ENCODE measurements at places on chromosomes 5 and 9. TPM values are rescaled to one million over a fixed set of nuclear protein-coding genes. Genes with fewer than 3 reads are reported as not detected.

GRCh38 chr5:144177548-144177947 is 6.9 kb downstream of the KCTD16 start:
- H3K27me3 ChIP-seq = no peaks in the 10 kb centered on the region
- H3K4me1 ChIP-seq = no peaks in the 10 kb centered on the region
- H3K27ac ChIP-seq = no peak overlapping the region
- H3K36me3 ChIP-seq = no peaks in the 10 kb centered on the region
- H3K4me3 ChIP-seq = no peak overlapping the region
- no peak for DNase-seq

DNA sequence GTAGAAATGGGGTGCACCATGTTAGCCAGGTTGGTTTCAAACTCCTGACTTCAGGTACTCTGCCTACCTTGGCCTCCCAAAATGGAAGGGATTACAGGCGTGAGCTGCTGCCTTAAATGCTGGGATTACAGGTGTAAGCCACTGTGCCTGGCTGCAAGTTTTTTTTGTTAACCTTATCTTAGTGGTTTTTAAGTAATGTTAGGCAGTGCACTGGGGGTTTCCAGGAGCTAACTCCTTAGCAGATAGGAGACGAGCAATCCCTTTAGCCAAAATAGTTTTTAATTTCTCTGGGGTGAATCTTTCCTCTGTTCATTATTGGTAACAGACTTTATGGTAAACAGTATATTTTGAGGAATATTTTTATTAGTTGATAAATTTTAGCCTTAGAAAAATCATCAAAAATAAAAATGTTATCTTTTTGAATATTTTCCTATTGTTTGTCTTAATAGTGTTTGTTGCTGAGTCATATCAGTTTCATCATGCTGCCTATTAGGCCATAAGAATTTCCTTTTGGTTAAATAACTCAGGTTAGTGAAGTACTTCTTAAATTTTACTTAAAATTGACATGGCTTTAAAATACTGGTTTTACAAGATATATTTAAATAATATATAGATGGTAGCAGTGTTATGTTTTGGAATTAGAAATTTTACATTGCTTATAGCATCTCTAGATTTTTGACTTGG is 37.9 kb downstream of the LMNB1 start:
- H3K4me3 ChIP-seq = no peak overlapping the region
- DNase-seq = no peak
- no peaks in the 10 kb centered on the region for H3K4me1 ChIP-seq
- peaks cover 21% of the 10 kb centered on the region for H3K36me3 ChIP-seq

DNA sequence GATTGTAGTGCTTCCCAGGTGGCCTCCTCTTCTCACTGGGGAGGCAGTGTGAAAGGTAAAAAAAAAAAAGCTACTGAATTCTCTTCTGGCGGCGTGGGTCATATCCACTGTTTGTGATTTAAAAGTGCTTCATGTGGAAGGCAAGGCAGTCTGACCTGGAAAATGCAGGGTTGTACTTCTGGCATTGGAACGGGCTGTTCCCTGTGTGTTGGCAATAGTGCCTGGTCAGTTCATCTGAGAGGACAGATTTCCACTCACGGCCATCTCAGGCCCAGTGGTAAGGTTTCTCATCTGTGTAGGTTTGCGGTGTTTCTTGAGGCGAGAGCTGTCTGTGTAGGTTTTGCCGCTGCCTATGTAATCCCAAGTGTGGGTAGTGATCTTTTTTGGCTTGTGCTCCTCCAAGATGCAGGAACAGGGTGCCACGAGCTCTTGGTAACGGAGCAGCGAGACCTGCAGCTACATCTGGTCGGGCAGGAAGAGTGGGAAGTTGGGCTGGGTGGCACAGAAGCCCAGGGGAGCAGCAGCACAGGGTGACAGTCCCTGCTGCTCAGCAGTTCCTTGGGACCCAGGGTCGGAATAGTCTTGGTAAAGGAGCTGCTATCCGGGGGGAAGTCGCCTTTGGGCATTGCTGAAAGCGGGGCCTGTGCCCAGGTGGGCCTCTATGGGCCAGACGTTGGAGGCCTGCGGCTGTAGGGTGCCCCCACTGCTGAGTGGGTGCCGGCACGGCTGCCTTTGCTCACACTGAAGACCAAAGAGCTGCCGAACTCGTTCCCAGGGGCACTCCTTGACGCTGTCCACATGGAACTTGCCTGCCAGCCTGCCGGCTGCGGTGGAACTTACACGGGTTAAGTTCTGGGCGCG is 11.2 kb downstream of the RCL1 start:
- no peak for DNase-seq
- no peak overlapping the region for H3K4me3 ChIP-seq
- H3K27ac ChIP-seq = no peak overlapping the region

DNA sequence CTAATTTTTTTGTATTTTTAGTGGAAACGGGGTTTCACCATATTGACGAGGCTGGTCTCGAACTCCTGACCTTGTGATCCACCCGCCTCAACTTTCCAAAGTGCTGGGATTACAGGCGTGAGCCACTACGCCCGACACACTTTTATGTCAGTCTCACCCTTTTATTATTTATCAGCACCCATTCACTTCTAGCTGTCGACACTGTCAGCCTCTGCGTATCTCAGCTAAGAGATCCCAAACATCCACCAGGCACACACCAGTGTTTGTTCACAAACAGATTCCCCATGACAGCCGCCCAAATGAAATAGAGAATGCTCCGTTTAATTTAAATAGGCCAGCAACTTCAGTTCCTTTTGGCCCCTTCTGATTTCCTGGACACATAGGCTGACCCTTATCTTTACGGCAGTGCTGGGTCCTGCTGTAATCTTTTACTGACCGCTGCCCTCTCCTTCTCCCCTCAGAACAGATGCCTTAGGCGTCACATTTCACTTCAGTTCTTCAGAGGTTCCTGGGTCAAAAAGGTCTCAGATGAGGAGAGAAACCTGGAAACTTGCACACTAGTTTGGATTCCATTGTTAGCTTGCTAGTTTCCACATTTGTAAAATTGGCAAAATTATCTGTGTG is 43.1 kb upstream of the CKMT2 start:
- H3K27ac ChIP-seq = no peak overlapping the region
- no peaks in the 10 kb centered on the region for H3K4me1 ChIP-seq

PCDHB10 gene
- 1.1 TPM for polyA plus RNA-seq

Data from small intestine (tissue), 16 donors.